ENCODE measurements at places on chromosomes 7 and 10. TPM values are rescaled to one million over a fixed set of nuclear protein-coding genes. Genes with fewer than 3 reads are reported as not detected.
A peak's percentile ranks its signal among the peaks of the same experiment; 100 is the strongest.

The C10orf90 gene
- not detected for total RNA-seq

DNA sequence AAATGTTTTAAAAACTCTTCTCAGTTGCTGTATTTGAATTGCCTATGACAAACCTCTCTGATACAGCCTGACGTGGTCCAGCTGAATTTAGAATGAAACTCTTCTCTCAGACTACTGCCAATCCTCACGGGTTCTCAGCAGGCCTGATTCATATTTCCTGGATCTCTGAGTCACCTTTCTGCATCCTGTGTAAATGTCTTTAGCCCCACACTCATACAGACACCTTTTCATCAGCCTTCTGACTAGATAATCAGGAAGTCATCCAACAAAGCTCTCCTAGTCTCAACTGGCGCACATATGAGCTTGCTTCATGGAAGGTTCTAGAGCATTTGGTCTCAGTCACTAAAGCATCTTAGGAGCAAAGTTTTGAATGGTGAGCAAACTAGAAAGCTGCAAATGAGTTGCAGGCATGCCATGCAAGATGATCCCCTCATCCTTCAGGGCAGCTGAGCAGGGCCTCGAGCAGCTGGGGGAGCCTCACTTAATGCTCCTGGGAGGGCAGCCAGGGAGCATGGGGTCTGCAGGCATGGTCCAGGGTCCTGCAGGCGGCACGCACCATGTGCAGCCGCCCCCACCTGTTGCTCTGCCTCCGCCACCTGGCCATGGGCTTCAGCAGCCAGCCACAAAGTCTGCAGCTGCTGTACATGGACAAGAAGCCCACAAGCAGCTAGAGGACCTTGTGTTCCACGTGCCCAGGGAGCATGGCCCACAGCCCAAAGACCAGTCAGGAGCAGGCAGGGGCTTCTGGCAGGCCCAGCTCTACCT is 182.8 kb downstream of the ARHGAP12 start:
- DNase-seq: peak; percentile 80

DNA sequence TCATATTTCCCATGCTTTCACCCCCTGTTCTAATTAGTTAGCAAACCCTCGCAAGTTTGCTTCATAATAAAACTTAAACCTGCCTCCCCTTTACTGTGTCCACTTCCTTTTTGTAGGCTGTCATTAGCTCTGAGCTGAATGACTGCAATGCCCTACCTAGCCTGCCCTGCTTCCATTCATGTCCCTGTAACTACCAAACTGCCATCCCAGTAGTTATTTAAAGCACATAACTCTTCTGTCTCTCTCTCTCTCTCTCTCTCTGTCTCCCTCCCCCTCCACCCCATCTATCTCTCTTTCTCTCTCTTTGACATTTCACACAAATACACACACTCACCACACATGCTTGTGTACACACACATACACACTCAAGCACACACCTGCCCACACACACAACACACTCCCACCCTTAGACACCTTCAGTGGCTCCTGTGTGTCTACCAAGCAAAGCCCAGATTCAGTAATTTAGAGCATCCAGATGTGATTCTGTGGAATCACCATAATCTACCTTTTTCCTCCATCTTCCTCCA is 115.3 kb downstream of the TRIL start:
- DNase-seq: no peak

GRCh38 chr7:94971051-94971867 is 63.9 kb downstream of the PPP1R9A start:
- DNase-seq: peak; percentile 21

DNA sequence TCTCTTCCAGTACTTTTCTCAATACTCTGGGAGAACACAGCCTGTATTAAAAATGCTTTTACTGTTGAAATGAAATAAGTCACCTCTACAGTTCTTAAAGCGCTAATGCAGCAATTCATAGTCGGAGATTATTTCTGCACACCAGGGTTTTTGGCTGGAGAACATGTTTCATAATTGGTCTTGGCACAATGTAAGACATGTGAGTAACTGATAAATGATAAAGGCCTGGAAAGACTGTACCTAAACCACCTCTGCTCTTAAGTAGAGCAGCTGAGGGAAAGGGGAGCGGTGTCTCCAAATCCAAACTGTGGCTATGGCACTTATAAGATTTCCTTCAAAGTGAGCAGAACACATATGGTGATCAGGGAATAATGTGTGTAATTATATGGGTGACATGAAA is 390.3 kb upstream of the MBL2 start:
- no peak for DNase-seq

The LAMB4 gene
- not detected for total RNA-seq

The EPDR1 gene
- 18.7 TPM for total RNA-seq

The IL6 gene
- total RNA-seq: 5.2 TPM

The FKBP6 gene
- not detected for total RNA-seq

- DNase-seq: peak; percentile 26
Observed at GRCh38 chr10:110820321-110820814, 51.4 kb upstream of the PDCD4 start.

GRCh38 chr10:83272666-83273434 is 866.5 kb upstream of the GHITM start:
- DNase-seq: no peak

DNA sequence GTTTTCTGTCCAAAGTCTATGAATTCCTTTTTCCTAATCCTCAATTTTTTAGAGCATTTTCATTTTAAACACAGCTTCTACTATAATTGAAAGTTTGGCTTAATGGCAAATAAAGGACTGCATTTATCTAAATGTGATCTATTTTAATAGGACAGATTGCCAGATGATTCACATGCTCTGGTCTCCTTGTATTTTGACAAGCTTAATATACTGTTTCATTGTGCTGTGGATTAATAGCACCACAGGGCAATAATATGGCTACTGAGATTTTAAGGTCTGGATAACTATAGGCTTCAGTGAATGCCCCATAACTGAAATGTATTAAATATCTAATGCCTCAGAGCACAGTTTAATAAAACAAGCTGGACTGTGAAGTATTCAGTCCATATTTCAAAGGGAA is 1362.8 kb downstream of the XPNPEP1 start:
- DNase-seq: no peak

The COBL gene
- not detected for total RNA-seq

- DNase-seq: no peak
Observed at GRCh38 chr10:30743586-30743985, 114.0 kb upstream of the LYZL2 start.

The VKORC1L1 gene
- total RNA-seq: 1.7 TPM

- no peak for DNase-seq
Observed at GRCh38 chr7:35694161-35694783, 663 bp downstream of the HERPUD2 start.

DNA sequence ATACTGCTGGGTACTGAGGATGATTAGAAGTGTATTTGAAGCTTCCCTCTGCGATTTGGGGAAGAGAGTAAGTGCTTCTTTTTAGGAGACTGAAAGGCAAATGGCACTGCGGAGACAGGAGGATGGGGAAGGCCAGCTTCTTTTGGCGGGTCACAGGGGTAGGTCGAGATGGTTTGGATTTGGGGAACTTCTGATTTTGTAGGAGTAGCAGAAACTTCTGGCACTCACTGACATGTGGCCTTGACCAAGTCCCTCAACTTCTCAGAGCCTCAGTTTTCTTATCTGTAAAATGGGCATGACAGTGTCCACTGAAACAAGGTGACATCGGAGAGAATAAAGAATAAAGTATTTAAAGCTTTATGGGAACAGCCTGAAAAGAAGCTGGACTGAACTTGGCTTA is 59.8 kb upstream of the WDR11 start:
- no peak for DNase-seq

The OR2A12 gene
- total RNA-seq: not detected

The OR6B1 gene
- total RNA-seq: not detected

DNA sequence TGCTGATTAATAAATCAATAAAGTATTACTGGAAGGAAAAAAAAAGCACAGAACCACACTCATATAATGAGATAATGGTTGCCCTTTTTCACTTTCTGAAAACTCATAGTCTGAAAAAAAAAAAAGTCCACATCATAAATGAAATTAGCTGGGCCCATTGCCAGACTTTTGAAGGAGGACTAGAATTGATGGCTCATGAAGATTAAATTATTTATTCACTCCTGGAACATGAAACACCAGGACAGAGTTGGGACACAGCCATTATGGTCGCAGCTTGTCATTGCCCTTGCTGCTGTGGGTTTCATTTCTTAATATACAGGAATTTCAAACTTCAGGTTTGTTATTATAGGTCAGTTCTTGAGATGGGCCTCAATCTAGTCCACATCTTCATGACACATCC is 91.9 kb downstream of the CNTNAP2 start:
- DNase-seq: no peak

GRCh38 chr7:155881471-155882350 is 69.4 kb upstream of the SHH start:
- DNase-seq: no peak

GRCh38 chr10:99280472-99280871 is 44.8 kb upstream of the HPSE2 start:
- no peak for DNase-seq

The HMX2 gene
- 6.0 TPM for total RNA-seq

GRCh38 chr7:133980804-133981203 is 146.3 kb upstream of the LRGUK start:
- DNase-seq: no peak

DNA sequence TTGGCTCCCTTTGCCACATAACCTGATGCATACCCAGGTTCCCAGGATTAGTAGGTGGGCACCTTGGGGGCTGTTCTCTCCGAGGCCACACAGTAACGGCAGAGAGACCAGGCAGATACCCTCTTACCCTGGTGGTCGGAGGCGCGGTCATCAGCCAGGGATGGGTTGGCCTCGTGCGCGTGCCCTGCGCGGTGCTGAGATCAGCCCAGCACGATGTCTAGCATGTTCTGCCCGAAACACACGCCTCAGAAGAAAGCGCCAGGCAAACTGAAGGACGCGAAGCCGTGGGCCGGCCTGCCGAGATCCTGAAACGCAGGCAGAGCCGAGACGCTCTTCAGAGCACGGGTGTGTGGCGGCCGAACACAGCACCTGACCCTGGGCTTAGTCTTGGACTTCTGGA is 34.7 kb upstream of the CFAP46 start:
- DNase-seq: no peak

- no peak for DNase-seq
Observed at GRCh38 chr7:54109501-54109900, 432.7 kb upstream of the VSTM2A start.

The CHRM2 gene
- total RNA-seq: not detected

The ATOH7 gene
- total RNA-seq: not detected

The ASZ1 gene
- not detected for total RNA-seq

DNA sequence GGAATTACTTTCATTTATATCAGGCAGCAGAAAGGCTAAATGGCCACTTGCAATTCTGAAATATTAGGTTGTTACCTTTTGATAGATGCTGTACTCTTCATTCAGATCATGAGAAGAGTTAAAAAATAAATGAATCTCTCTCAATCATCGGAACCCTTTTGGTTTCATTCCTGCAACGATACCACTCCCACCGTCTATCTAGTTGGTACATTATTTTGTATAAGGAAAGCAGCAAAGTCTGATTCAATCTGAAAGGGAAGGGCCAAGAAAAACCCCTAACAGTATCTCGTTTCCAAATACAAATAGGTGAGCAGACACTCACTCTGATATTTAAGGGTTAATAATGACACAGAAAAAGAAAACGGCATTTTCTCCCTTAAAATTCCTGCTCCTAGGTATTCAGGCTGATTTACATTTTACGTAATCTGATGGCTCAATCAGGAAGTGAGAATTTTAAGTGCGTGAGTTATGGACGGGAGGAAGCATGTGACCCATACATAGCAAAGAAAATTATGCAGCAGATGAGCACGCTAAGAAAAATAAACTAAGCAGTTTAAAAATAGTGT is 209.4 kb upstream of the KLF14 start:
- no peak for DNase-seq

The AFAP1L2 gene
- total RNA-seq: 3.8 TPM

GRCh38 chr10:5645944-5646617 is 20.3 kb downstream of the ASB13 start:
- DNase-seq: no peak

DNA sequence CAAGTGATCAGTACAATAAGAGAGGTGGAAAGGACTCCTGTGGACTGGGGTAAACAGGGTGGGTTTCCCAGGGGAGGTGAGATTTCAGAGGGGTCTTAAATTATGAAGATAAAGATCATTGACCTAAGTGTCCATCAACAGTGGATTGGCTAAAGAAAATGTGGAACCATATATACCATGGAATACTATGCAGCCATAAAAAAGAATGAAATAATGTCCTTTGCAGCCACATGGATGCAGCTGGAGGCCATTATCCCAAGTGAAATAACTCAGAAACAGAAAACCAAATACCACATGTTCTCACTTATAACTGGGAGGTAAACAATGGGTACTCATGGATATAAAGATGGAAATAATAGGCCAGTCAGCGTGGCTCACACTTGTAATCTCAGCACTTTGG is 28.9 kb upstream of the CUX1 start:
- DNase-seq: no peak

- no peak for DNase-seq
Observed at GRCh38 chr10:128074589-128074988, 51.6 kb downstream of the MKI67 start.

The GALNT17 gene
- total RNA-seq: 0.03 TPM

The OPALIN gene
- not detected for total RNA-seq

GRCh38 chr10:24961582-24961981 is 9.2 kb upstream of the PRTFDC1 start:
- DNase-seq: no peak

DNA sequence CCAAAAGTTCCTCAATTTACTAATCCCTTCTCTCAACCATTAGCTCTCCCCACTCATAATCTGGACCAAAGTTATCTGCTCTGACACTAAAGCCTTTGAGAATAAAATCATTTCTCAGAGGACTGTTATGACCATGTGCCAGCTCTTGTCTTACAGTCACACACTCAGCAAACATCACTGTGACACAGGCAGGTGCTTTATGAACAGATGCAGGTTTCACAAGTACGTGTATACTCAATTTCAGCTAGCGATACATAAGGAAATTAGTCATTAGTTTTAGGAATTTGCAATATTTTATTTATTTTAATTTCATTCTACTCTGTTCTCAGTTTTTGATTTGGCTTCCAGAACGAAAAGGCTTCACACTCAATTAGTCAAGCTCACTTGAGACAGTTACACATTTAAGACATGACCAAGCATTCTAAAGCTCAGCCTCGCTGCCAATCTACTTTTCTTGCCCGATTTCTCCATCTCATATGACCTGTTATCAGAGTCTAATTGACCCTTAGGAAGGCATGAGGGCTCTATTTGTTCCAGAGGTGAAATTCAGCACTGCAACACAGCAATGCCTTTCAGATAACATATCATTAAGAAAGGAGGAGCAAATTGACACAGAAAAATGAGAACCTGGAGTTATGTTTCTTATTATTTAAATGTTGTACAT is 76.8 kb downstream of the TFEC start:
- DNase-seq: no peak

DNA sequence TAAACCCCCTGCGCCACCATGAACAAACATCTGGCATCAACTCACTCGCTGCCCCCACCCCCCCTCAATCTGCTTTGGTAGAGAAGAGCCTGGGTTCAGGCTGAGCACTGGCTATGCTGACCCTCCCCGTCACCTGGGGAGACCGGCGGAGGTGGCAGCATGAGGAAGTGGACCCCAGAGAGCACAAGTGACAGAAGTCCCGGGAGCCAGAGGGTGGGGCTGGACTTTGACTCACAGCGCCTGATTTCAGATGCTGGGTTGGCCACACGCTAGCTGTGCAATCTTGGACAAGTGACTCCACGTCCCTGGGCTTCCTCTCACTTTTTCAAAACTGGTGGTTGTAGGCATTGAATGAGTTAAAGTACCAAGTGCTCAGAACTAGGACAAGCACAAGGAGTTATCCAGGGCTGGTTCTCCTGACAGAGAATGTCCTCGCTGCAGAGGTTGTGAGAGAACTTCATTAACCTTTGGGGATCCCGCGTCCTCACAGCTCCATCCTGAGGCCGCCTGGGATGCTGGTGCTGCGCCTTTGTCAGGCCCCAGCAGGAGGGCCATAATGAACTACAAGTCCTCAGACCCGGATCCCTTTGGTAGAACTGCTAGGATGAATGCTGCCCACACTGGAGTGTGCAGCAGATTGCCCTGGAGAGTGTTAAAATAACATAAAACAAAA is 48.8 kb upstream of the RASGEF1A start:
- no peak for DNase-seq
